ENCODE measurements at places on chromosomes 3 and 15.
A peak's percentile ranks its signal among the peaks of the same experiment; 100 is the strongest.

DNA sequence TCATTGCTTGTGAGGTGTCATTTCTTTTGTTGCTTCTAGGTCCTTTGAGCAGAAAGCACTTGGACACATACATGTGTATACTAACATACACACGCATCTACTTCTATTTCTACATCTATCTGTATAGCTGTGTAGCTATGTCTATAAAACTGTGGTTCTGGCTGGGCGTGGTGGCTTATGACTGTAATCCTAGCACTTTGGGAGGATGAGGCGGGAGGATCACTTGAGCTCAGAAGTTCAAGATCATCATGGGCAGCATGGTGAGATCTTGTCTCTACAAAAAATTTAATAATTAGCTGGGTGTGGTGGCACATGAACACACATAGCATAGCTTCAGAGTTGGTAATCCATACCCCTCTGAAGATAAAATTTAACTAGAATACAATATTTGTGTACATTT lies 65.0 kb upstream of the MAGI1 start:
- no peak for DNase-seq

DNA sequence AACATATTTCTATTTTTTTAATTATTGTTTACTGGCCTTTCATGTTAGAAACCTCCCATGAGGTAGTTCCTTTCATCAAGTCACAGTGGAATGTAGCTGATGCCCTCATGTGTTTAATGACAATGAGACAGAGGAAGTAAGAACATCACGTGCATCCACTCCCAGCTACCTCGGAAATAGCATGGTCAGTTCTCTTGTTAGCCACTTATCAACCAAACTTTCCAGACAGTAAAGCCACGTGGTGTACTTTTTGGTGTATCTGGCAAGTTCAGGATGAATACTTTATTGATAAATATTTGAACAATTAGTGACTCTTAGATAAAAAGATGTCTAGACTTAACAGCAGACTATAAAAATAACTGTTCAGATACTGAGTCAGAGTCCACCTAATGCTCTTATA lies 781.7 kb downstream of the MECOM start:
- no peak for DNase-seq

- peak; percentile 32 for DNase-seq
These were observed 134.5 kb upstream of the SGO1 start for GRCh38 chr3:20320489-20320888.

DNA sequence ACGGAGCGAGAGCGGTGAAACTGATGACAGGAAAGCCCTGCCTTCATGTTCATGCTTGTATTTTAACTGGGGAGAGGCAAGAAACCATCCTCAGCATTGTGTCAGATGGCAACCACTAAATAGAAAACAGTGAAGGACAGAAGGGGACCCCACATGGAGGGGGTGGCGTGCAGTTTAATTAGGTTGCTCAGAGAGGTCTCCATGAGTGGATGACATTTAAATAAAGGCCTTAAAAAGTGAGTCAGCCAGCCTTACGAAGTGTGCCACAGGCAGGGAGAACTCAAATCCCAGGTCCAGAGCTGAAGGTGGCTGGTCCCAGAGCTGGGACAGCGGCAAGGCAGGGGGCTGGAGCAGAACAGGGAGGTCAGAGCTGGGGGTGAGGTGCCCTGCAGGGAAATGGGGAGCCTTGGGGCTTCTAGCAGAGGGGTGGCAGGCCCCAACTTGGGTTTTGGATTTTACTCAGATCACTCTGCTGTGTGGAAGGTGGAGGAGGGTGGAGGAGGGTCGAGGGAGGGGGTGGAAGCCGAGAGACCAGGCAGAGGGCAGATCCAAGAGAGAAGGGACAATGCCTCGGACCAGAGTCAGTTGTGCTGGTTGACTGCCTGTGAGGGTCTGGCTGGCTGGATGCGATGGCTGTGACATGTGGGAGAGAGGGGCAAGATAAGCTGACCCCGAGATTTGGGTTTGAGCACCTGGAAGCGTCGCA lies 73.7 kb downstream of the KLF13 start:
- DNase-seq = no peak

GRCh38 chr15:47035475-47036406 lies 681.6 kb upstream of the SEMA6D start:
- DNase-seq = no peak

- DNase-seq = no peak
These were observed 15.2 kb downstream of the CORO2B start for GRCh38 chr15:68593828-68594532.

DNA sequence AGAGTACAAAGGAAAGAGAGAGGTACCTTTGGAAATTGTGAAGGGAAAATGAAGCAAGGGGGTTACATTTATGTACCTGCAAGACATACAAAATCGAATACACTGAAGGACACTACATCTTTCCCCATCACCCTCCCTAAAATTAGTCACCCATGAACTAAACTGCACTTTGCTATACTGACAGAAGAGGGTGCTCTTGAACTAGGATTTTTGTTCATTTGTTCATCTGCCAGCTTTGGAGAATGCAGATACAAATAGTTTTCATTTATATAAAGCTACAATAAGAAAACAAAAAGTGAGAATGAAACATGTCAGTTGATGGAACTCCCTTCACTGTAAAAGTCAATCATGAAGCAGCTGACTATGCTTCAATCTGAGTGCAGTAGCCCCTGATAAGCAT lies 55.7 kb downstream of the PCCB start:
- DNase-seq = no peak

GRCh38 chr15:35741395-35741794 lies 195.4 kb upstream of the DPH6 start:
- no peak for DNase-seq

GRCh38 chr3:88912294-88912877 lies 195.0 kb upstream of the EPHA3 start:
- no peak for DNase-seq

DNA sequence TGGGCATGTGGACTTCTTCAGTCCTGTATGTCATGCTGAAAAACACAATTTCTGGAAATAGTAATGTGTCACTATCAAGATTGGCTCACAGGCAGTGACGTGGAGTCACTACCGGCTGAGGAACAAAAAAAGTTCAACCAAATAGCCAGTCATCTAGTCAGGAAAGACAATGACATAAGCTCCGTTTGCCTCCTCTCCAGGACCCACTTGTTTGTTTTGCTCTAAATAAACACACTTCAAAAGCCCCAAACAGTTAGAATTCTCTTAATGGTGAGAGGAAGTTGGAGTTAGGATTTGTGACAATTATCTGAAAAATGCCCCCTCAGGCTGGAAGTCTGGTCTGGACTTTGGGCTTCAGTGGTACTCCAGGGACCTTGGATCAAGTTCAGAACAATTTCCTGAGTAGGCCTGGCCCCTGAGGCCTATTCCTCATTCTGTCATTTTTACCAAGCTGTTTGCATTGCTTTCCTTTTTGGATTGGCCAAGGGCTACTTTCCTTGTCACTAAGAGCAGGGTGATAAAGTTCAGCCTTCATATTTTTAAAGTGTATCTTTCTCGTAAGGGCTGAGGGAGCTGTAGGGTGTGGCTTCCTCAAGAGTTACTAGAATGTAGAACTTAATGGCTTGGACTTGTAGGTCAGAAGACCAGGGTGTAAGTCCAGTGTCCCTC lies 98.9 kb downstream of the EOMES start:
- no peak for DNase-seq

- DNase-seq = no peak
These were observed 74.9 kb downstream of the EFCAB12 start for GRCh38 chr3:129353589-129353941.

GRCh38 chr3:151100076-151100475 lies 14.6 kb downstream of the MED12L start:
- DNase-seq = no peak

GRCh38 chr3:73164622-73165021 lies 103.2 kb downstream of the EBLN2 start:
- DNase-seq = no peak

GRCh38 chr15:58374147-58374546 lies 57.6 kb upstream of the LIPC start:
- DNase-seq = no peak

DNA sequence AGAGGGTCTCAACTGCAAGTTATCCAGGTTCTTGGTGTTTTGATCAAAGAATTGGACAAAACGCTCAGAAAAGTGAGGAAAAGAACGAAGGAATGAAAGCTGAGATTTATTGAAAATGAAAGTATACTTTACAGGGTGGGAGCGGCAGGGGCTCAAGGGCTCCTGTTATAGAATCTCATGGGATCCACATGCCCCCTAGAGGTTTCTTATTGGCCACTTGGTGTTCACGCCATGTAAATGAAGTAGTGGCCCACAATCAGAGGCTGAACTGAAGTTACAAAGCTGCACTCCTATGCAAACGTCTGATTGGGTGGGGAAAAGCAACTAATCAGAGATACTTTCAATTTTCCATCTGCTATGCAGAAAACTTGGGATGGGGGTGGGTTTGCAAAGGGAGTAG lies 216.7 kb downstream of the PTPRG start:
- no peak for DNase-seq

DNA sequence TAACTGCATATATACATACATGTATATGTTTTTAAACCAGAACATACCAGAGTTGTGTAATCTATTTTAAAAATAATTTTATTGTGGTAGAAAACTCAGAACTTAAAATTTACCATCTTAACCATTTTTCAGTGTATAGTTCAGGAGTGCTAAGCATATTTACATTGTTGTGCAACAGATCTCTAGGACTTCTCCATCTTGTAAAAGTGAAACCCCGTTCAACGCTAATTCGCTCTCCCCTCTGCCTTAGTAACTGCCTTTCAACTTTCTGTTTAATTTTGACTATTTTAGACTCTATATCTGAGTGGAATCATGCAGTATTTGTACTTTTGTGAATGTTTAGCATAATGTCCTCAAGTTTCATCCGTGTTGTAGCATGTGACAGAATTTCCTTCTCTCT lies 51.8 kb upstream of the SSR3 start:
- no peak for DNase-seq

DNA sequence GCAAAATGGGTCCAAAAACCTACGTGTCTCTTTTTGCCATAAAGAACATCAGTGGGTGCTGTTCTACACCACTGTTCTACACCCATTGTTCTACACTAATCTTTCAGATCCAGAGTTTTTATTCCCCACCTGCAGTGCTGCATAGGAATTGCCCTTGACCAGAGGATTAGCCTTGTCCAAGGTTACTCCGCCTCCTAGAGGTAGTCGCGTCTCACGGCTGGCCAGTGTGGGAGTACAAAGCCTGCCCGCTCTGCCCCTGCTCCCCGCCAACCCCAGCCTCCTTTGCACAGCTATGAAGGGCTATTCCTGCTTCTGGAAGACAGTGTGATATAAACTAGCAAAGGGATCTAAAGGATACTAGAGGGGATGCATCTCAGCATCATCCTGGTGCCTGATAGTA lies 222.1 kb upstream of the LMCD1 start:
- DNase-seq = no peak

DNA sequence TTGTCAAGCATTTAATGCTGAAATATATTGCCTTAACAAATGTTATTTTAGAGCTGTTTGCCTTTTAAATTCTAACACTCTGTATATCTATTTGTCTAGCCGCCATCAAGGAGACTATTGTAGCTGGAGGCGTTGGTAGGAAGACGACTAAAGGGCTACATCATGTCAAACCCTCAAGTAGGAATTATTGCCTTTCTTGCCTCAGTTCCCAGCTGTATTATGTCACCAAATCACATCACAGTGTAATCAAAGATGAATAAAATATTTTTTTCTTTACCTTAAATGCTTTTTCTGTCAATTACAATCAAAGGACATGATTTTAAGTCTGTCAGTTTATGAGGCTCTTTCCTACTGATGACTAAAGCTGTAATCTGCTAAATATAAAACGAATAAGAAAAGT lies 233.1 kb downstream of the ZIC4 start:
- DNase-seq = no peak

GRCh38 chr3:18126772-18127171 lies 298.4 kb downstream of the SATB1 start:
- DNase-seq = no peak

GRCh38 chr3:13715961-13716360 lies 163.9 kb downstream of the WNT7A start:
- no peak for DNase-seq

DNA sequence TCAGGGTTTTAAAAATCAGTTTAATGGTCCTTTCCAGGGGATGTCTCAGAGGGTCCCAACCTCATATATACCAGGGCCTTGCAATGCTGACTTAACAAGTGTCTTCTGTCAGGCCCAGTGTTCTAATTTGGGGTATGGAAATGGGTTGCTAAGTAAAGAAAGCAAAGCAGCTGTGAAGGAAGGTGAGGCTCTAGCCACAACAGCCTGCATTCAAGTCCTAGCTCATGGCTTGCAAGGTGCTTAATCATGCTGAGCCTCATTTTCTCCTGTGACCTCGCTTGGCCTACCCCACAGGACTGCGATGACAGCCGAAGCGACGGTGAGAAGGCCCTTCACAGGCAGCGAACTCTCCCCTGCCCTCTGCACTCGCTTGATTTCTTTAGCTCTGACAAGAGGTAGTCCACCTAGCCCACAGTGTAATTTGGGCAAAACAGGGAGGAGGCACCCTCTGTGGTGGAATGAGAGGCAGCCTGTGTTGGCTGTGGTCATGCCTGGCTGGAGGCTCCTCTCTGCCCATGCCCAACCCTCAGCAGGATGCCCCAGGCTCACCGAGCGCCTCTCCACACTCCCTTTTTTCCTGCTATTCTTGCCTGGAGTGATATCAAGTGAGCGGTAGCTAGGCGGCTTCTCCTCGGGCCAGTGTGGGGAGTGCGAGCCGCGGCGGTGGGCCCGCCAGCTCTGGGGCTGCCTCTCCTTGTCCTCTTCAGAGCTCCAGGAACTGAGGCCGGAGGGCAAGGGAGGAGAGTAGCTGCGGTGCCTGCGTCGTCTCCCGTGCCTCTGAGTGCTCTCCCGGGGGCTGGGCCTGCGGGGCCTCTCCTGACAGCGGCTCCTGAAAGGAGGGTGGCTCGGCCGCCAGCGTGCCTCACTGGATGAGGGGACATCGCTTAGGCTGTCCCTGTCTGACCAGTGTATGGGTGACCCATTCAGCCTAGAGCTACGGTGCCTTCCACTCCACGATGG lies 29.2 kb downstream of the ILDR1 start:
- no peak for DNase-seq

DNA sequence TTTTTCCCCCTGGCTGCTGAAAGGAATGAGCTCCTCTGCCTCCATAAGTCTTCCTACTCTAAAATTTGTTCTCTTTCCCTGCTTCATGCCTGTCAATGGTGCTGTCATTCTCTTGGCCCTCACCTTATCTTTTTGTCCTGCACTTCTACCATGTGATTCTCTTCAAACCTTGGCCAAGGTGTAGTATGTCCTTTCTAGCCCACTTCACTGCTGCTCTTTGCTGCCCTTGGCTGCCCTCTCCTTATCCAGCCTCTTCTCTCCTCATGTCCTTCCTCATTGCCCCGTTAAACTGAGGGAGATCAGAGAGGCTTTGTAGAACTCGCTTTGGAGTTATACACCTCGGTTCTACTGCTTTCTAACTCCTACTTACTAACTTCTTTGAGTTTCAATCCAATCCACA lies 19.7 kb downstream of the MINDY4B start:
- no peak for DNase-seq

- peak; percentile 19 for DNase-seq
These were observed 154.5 kb downstream of the FOXP1 start for GRCh38 chr3:71428841-71429596.

GRCh38 chr3:138371070-138371965 lies 22.9 kb downstream of the MRAS start:
- no peak for DNase-seq

DNA sequence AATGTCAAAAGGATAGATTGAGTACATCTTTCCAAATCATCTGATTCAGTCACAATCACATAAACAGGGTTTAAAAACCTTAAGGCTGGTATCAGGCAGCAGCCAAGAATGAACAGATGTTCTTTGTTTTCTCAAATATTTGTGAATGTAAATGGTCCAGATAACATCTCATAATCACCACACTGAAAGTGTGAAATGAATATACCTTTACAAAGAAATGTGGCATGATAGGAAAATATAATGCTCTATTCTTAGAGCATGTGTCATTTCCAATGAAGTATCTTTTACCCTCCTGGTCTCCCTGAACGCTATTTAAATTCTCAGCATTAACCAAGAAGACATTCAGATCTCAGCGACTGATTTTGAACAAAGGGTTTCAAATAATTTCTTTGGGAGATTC lies 8.8 kb upstream of the ACTC1 start:
- DNase-seq = no peak
